ENCODE measurements at places on chromosomes 4 and X.

DNA sequence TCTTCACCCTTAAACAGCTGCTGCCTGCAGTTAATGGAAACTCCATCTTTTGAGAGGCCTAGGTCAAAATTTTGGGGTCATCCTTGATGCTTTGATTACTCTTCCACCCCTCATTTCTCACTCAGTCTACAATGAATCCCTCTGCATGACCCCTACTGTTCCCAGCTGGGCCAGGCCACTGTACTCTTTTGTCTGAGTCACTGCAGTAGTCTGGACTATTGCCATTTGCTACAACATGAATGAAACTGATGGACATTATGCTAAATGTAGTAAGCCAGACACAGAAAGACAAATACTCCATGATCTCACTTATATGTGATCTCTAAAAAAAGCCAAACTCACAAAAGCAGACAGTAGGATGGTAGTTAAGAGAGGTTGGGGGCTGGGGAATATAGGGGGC is 28.3 kb downstream of the STK32B start:
- DNase-seq = no peak

- no peak for DNase-seq
Measured at GRCh38 chr4:181529537-181529936, 713.7 kb upstream of the TENM3 start.

GRCh38 chrX:130893356-130894085 is 9.5 kb downstream of the ENOX2 start:
- no peak for DNase-seq

DNA sequence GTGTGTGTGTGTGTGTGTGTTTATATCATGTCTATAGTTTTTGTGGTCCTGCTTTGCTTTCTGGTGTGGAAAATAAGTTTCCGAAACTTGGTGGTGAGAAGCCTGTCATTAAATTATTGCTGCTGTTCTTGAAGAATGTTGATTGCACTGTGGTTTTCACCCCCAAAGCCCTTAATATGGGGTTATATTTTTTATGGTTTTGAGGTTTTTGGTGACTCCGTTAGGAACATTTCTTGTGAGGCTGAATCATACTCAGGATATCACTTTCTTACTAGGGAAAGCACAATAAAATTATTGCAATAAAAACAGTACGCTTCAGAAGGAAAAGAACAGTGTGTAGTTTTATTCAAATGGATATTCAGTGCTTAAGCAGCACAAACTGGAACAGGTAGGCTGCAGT is 539.1 kb upstream of the MAGEB18 start:
- DNase-seq = no peak

DNA sequence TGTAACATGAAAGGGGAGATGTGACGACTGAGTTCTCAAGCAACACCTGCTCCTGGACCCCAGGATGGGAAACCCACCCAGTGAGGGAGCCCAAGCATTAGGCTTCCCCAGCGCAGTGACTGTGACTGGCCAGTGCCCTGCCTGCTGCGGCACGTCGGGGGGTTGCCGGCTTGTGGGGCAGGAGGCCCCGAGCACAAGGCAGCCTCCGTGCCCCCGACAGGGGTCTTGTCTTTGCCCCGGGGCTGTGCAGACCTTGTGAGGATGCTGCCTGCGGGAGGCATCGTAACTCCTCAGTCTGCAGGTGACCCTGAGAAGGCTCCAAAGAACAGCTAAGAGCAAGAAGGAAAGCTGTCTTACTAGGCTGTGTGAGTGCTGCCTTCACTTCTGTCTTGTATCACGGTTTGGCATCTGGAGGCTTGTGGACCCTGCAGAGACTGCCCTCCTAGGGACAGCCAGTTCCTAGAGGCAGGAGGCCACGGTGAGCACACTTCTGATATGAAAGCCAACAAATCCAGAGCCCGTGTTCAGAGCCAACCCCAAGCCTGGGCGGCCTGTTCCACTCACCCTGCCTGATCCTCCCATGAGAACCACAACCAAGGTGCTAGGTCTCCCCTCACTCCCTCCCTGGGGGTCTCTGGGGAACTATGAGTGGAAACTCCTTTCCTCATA is 47.7 kb downstream of the FGFRL1 start:
- DNase-seq = no peak

DNA sequence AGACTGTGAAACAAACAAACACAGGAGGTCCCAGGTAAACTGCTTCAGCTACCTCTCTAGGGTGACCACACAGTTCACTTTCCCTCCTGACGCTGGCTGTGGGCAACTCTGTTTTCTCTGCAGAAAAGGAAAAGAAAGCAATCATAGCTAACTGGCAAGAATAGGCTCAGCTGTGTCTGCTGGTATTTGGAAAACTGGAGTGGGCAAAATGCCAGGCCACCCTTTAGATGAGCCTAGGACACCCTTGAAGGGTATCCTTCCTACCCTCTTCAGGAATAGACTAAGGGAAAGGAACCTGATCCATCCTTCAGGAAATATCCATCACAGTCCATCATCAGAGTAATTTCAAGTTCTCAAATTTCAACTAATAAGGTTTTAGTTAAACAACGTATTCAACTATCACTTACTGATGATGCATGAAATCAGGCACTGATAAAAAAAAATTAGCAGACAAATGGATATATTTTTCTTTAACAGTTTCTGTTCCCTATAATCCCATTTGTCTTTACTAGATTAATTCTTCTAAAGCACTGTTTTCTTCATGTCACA is 60.9 kb downstream of the CAMK2D start:
- DNase-seq = no peak

DNA sequence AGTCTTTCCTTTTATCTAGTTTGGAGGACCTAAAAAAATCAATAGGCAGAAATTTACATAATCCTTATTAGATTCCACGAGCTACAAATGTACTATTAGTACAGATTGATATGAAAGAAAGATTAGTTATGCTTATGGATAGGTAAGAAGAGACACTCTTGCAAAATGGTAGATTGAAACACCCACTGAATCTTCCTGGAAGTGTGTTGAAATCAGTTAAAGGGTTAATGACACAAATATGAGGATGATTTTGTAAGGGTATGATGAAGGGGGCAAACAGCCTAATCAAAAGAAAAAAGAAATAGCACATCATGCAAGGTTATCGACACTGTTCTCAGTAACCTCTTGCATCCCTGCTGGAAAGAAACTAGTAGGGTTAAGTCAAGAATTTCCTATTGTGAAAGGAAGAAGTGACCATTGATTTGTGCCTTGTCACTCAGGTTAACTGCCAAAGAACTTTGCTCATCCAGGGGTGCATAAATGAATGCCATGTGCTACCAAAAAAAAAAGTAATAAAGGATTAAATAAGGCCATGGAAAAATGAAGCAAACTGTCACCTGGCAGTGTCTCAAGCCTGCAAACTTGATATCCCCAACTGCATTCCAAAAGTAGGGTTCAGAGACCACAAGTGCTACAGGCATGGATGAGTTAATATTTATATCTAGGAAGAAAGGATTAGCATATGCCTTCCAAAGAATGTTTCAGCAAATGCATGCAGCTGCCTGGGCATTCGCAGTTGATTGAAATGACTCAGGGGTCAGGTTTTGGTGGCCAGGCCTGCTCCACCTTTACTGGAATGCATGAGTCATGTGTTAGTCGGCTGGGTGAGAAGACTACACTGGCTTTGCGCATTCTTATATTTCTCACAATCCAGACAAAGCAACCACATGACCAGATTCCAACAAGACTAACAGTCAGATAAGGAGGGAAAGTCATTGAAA is 78.3 kb upstream of the ATXN3L start:
- no peak for DNase-seq

GRCh38 chrX:30865015-30865414 is 24.0 kb downstream of the TAB3 start:
- DNase-seq = no peak

DNA sequence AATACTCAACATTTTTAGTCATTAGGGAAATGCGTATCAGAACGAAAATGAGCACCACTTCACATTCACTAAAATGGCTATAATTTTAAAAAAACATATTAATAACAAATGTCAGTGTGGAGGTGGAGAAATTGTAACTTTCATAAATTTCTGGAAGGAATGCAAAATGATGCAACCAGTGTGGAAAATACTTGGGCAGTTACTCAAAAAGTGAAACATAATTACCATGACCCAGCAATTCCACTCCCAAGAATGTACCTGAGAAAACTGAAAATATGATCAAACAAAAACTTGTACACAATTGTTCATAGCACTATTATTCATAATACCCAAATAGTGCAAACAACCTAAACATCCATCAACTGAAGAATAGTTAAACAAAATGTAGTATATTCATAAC is 76.1 kb upstream of the FAM241A start:
- DNase-seq = no peak

DNA sequence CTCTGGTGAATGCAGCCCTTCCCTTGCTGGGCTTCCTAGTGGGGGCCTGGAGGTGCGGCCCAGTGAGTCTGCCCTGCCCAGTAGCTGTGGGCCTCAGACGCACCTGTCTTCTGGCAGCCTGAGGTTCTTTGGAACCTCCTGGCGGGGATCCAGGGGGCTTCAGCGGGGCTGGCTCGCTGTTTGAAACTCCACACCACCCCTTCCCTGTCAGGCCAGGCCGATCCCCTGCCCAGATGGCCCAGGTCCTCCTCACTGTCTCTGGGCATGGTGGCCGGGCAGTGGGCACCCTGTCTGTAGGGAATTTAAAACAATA is 10.7 kb upstream of the NKX1-1 start:
- DNase-seq = no peak

DNA sequence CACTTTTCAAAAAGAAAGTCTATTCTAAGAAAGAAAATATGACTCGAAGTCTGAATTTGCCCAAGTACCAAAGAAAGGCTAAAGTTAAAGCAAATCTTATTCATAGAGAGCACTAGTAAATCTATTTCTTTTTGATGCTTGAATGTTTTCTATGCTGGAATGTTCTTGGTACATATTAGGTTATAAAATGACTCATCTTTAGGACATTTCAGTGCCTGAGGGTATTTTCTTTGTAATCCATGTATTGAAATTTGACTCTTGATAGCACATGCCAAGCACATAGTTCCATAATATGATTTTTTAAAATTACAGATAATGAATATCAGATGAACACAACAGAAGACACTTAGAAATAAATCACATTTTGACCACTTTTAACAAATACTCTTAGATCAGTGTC is 232.8 kb downstream of the TRIML1 start:
- no peak for DNase-seq

DNA sequence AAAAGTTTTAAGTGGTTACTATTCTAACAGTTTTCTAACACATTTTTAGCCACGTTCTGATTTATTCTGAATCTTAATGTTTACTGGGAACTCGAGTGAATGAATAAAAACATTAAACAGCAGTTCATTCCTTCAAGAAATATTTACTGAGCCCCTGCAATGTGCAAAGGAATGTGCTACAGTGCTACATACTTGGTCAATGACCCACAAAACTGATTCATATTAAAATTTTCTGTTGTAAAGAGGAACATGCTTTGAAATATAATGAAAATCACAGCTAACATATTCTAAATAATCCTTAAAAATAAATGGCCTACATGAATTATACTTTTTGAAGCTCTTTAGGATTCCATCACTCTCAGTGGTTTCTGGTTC is 78.7 kb downstream of the ARAP2 start:
- no peak for DNase-seq

DNA sequence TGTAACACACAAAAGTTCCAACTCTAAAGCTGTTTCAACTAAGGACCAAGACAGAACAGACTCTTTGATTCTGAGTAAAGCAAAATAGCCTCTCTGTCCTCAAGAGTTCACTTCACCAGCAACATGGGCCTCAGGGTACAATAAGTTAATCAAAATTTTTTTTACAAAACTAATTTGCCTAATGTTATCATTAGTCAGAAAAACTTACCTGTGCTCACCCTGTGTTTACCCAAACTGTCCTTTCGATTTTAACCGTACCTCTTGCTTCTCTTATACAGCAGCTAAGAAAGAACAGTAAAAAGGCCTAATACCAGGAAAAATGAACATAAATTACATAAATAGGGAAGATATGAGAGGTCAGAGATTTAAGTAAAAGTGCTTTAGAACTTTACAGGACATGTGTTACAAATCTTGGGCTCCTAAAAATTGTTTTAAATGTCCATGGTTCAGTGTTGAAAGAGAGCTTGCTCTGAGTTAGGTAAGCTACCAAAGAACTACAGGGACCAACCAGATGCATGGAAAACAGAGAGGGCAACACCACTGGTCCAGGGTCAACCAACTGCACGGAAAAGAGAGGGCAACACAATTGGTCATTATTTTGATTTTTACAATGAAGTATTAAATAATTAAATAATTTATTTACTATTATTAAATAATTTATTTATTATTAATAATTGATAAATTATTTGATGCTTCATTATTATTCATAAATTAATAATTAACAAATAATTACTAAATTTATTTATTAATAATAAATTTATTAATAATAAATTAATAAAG is 73.1 kb downstream of the FAT1 start:
- no peak for DNase-seq

- DNase-seq = peak; percentile 27
Measured at GRCh38 chr4:125283707-125284279, 31.0 kb upstream of the FAT4 start.

DNA sequence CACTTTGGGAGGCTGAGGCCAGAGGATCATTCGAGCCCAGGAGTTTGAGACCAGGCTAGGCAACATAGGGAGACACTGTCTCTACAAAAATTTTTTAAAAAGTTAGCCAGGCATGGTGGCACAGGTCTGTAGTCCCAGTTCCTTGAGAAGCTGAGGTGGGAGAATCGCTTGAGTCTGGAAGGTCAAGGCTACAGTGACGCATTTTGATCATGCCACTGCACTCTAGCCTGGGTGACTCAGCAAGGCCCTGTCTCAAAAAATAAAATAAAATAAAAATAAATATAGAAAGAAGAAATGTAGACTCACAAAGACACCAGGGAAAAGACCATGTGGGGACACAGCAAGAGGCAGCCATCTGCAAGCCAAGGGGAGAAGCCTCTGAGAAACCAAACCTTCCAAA is 42.3 kb upstream of the SLC7A3 start:
- no peak for DNase-seq

- DNase-seq = peak; percentile 11
Measured at GRCh38 chr4:130336585-130337217, 1240.7 kb downstream of the C4orf33 start.

- no peak for DNase-seq
Measured at GRCh38 chr4:100913685-100914084, 395.9 kb upstream of the EMCN start.

DNA sequence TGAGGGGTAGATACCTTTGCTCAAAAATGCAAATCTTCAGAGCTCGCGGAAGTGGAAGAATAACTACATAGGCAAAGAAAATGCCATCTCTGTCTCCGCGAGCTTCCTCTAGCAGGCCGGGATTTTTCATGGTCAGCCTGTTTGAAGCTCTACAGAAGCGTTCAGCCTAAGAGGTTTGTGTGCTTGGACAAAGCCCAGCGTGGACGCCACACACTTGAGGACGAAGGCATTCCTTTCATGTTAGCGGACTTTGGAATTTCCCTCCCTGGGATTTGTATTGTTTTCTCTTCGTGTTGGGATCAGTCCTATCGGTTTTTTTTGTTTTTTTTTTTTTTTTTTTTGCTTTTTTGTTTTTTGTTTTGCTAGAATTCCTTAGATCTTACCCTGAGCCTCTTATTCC is 53.7 kb downstream of the SMIM31 start:
- no peak for DNase-seq

DNA sequence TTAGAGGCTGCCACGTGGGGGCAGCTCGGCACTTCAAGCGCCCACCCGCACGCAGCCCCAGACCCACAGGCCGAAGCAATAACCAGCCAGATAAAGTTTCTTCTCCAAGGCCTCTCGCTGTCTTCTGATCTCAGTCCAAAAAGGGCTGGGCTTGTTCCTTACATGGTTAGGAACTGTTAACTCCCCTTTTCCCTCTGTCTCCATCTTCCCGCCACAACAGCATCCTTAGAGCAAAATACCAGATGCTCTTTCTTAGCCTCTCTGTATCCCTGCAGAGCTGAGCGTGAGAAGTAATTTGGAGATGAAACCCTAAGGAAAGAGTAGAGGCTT is 23.4 kb upstream of the KIAA1210 start:
- no peak for DNase-seq

Data from NCI-H1694 treated with DMSO at 0.1 percent for 48 hours (cell line).